Gastrocnemius medialis (tissue), 4 donors: ENCODE measurements at places on chromosomes 11 and 22. TPM values are rescaled to one million over a fixed set of nuclear protein-coding genes. Genes with fewer than 3 reads are reported as not detected.
A peak's percentile ranks its signal among the peaks of the same experiment; 100 is the strongest.

DNA sequence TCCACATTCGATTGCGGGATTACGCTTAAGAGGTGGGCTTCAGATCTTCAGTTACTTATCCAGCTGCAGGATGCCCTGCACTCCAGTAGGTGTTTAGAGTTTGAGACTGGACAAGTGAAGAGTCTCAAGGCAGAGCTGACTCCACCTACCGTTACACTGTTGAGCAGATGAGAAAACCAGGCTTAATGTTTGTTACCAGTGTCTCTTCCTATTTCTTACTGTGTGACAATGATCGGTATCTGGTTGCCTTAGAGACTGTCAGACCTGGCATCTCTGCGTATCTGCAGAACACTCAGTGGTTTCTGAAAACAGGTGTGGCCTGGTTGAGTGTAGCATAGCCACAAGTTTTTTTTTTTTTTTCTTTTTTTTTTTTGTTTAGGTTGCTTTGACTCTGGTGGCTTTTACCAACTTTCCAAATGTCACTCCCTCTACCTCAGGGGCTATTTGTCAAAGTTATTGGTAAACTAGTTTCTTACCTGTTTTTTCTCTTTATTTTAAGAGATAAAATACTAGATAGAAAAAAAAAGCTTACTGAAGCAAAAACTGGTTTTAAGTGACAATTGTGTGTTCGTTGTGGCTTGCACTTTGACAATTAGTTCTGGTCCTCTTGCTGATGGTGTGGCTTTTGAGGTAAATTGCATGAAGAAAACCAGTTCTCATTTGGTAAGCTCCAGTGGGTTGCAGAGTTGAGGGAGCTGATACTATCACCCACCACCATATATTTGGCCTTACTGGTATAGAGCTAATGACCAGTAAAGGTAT lies 284.8 kb downstream of the ETS1 start:
- no peaks in the 10 kb centered on the region for H3K36me3 ChIP-seq
- no peaks in the 10 kb centered on the region for H3K4me1 ChIP-seq
- no peak overlapping the region for H3K4me3 ChIP-seq
- H3K27ac ChIP-seq = no peak overlapping the region
- DNase-seq = no peak

Gene OR8J1
- total RNA-seq = not detected

- peaks cover 7% of the 10 kb centered on the region for H3K4me1 ChIP-seq
- H3K27ac ChIP-seq = no peak overlapping the region
- no peaks in the 10 kb centered on the region for H3K36me3 ChIP-seq
- no peak for DNase-seq
- no peak overlapping the region for H3K4me3 ChIP-seq
These were observed 6.2 kb downstream of the FAM168A start for GRCh38 chr11:73591743-73592142.

Gene HEPN1
- not detected for total RNA-seq

DNA sequence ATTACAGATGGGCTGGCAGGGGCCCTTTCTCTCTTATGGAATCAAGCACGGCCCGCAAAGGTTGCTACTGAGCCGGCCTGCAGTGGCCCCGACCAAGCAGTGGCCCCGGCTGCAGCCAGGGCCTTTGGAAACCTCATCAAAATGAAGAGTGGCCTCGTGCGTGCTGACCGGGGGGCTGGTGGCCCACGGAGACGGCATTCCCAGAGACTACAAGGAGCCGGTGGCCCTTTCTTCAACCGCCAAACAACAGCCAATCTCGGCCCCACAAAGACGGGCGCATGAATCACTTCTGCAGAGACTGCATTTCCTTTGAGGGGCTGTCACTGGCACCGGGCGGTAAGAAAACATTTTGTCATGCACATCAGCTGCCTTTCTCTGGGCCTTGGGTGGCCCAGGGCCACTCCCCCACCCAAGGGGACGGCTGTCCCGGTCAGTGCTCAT lies 43.1 kb upstream of the FGF3 start:
- H3K4me1 ChIP-seq = no peaks in the 10 kb centered on the region
- no peak for DNase-seq
- H3K27ac ChIP-seq = no peak overlapping the region
- H3K4me3 ChIP-seq = no peak overlapping the region
- H3K27me3 ChIP-seq = no peaks in the 10 kb centered on the region
- H3K36me3 ChIP-seq = no peaks in the 10 kb centered on the region

DNA sequence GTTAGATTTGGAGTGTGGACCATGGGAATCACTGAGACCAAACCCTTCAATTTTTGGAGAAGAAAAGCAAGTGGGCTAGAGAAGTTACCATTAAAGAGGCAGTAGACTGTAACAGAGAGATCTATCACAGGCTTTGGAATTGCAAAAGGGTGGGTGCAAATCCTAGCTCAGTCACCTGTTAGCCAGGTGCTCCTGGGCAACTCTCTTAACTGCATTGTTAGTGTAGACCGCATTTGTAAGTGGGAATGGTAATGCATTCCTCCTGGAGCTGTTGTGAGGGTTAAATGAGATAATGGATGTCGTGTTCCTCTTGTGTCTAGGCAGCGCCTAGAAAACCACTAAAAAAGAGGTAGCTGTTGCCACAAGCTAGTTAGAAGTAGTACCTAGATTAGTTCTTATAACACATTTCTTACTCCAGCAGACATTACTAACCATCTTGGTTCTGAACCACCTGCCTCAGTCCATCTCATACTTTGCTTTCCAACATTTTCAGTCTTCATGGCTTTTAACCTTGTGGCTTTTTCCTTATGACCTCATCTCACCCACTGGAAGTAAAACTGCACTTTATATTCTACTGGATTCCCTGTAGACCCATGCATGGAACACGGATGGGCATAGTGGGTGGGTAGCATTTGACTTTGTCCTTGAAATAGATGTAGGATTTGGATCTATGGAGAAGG lies 153.0 kb downstream of the HIPK3 start:
- H3K4me1 ChIP-seq = no peaks in the 10 kb centered on the region
- DNase-seq = no peak
- no peak overlapping the region for H3K4me3 ChIP-seq
- no peaks in the 10 kb centered on the region for H3K27me3 ChIP-seq
- no peaks in the 10 kb centered on the region for H3K36me3 ChIP-seq

DNA sequence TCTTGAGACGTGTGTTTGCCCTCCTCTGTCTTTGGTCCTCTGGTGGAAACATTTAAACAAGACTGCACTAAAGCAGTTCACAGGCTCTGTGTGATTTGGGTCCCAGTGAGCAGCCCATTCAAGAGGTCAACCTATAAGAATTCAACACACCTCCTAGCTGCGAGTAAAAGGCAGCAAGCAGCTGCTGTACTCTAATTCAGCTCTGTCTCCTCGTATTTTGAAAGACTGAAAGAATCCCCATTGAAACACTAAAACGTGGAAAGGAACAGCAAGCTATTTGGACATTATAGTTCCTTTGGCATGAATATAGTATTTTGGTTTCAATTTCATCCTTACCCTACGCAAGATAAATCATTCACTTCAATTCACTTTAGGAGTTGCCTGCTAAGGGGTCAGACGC lies 1046.7 kb downstream of the DLG2 start:
- DNase-seq = no peak
- no peak overlapping the region for H3K4me3 ChIP-seq
- no peaks in the 10 kb centered on the region for H3K36me3 ChIP-seq
- H3K27ac ChIP-seq = no peak overlapping the region

DNA sequence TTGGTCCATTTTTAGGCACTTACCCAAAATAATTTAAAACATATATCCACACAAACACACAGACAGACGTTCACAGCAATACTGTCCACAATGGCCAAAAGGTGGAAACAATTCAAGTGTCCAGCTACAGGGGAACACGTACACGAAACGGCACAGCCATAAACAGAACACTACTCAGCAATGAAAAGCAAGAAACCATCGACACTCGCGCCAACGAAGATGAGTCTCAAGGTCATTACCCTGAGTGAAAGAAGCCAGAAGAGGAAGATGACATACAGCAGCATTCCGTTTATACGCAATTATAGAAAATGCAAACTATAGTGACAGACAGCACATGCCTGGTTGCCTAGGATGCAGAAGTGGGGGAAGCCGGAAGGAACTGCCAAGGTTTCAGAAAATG lies 13.4 kb upstream of the COMT start:
- no peak overlapping the region for H3K27ac ChIP-seq
- no peaks in the 10 kb centered on the region for H3K36me3 ChIP-seq
- peaks cover 7% of the 10 kb centered on the region for H3K4me1 ChIP-seq

Gene KCNQ1
- 0.59 TPM for total RNA-seq

DNA sequence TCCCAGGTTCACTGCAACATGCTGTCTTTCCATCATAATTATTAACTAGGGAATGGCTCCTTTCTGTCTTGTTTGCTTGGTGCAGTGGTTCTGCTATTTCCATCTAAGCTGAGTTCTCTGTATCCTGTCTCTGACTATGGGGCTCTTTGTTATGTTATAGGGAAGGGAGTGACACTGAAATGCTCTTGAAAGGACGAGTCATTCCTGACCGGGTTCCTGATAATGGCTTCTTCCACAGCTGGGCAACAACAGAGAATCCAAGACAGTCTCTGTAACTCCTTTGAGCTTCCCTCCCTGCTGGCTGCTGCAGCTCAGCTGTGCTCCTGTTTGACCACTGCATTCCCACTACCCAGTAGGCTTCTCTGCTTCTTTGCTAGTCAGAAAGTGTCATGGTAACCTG lies 24.1 kb downstream of the OR2AT4 start:
- H3K4me3 ChIP-seq = no peak overlapping the region
- H3K27ac ChIP-seq = no peak overlapping the region
- no peak for DNase-seq

- peak; percentile 98 for DNase-seq
- H3K36me3 ChIP-seq = no peaks in the 10 kb centered on the region
- H3K27me3 ChIP-seq = no peaks in the 10 kb centered on the region
- H3K4me1 ChIP-seq = peaks cover 32% of the 10 kb centered on the region
These were observed at the start of gene RNF26 for GRCh38 chr11:119334174-119334930. Gene RNF26 (plus strand): TSS chr11:119334527. CDS start chr11:119335123, 596 bp downstream.

Gene TEAD1
- total RNA-seq = 172 TPM

Gene CASP5
- not detected for total RNA-seq

Gene ABCG4
- total RNA-seq = not detected

Gene MED17
- total RNA-seq = 14.0 TPM

- H3K27ac ChIP-seq = no peak overlapping the region
- H3K4me1 ChIP-seq = peaks cover 14% of the 10 kb centered on the region
- H3K27me3 ChIP-seq = no peaks in the 10 kb centered on the region
- H3K36me3 ChIP-seq = peaks cover 19% of the 10 kb centered on the region
- H3K4me3 ChIP-seq = no peak overlapping the region
These were observed 40.8 kb upstream of the ST14 start for GRCh38 chr11:130118636-130119387.

DNA sequence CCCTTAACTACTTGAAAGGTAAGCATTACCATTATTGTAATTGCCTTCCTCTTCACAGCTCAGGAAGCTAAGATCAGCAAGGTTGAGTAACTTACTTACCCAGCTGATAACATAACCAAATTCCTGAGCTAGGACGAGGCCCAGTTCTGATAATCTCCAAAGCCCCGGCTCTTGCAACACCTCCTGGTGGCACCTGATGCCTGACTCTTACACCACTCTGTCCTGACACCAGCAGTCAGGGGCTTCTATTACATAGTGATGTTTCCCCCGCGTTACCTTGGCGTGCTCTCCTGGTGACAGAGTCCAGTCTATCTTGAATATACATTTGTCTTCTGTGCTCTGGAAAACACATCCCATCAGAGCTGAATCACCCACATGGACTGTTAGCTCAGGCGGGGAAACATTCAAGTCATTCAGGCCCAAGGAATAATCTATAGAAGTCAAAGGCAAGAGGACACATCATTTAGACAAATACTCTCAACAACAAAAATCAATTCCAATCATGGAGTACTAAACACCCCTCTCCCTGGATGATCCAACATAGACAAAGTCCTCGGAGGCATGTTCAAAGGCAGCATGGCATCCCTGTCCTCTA lies 12.6 kb downstream of the JAML start:
- DNase-seq = no peak
- H3K4me1 ChIP-seq = no peaks in the 10 kb centered on the region
